ENCODE measurements at places on chromosomes 4 and X.

- DNase-seq = no peak
These were observed 122.0 kb upstream of the LNX1 start for GRCh38 chr4:53713296-53713695.

GRCh38 chr4:91288702-91289311 is 1015.0 kb upstream of the GRID2 start:
- DNase-seq = no peak

DNA sequence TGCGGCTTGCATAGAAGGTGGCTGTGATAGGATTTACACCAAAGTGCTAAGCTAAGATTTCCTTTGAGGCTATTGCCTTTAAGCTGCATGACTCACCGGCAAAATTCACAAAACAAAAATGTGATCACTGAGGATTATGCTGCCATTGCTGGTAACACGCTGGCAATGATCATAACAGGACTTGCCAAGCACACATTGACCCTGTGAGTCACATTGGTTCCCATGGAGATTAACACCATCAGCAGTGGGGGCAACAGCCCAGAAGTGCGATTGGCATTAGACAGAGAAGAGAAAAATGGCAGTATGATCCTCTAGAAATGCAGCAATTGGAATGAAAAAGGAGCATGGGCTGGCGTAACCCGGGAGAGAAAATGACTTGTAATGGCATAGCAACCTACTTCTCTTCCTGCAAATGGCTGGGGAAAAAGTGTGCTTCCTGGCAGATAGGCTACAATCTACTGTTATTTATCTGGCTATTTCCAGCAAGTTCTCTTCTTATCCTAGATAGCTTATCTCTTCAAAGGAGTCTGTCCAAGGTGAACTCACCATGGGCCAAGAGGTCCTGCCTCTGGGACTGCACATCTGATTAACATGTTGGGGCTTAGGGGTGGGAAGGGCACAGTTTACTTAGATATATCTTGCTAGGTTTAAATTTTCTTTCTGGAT is 314.2 kb upstream of the IGFBP7 start:
- DNase-seq = no peak

DNA sequence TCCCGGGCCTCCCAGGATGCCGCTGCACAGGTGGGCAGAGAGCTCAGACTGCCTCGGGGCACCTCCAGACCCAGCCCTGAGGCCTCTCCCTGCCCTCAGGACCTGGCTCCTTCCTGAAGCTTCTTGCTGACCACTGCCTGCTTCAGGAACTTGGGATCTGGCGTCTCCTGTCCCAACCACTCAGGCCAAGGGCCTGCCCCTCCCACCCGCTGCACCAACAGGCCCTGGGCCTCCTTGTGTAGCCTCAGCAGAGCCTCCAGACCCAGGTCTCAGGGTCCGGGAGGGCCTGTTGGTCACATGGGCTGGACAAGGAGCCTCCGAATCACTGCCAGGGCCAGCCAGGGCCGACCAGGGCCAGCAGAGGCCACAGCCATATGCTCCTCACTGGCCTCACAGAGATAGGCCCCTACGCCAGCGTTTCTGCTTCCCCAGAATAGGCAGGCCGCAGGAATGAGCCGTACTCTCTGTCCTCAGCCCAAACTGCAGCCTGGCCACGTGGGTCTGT is 2.8 kb downstream of the MXD4 start:
- no peak for DNase-seq

- no peak for DNase-seq
These were observed 100.7 kb upstream of the HCCS start for GRCh38 chrX:11010476-11010875.

Measured in stimulated activated CD8-positive, alpha-beta memory T cell treated with anti-CD3 and anti-CD28 coated beads, Interleukin-4, amount 100 ng/mL, for 1 hour (primary cell).